ENCODE measurements at places on chromosomes 3 and 15.

DNA sequence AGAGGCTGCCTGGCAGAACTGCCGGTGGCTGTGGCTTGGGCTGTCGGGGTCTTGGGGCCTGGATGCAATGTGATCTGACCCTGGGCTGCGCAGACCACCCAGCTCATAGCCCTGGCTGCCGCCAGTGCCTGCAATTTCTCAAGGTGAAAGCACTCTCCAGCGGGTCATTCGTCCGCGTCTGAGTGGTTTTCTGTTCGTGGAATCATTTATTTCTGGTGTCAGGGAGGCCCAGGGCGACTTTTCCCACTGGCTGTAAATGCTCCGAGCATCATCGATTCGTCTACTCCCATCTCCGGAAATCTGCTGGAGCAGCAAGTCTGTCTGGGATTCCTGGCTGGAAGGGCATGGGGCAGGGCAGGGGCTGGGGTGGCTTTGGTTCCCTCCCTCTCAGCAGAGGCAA lies 40.6 kb upstream of the ADPGK start:
- DNase-seq, result no peak

GRCh38 chr3:159273608-159274007 lies 471.8 kb downstream of the MFSD1 start:
- DNase-seq, result peak; percentile 22

- no peak for DNase-seq
These were observed 9.2 kb downstream of the SH2D7 start for GRCh38 chr15:78101423-78102105.

- DNase-seq, result no peak
These were observed 766.8 kb downstream of the TBL1XR1 start for GRCh38 chr3:176430244-176431037.

DNA sequence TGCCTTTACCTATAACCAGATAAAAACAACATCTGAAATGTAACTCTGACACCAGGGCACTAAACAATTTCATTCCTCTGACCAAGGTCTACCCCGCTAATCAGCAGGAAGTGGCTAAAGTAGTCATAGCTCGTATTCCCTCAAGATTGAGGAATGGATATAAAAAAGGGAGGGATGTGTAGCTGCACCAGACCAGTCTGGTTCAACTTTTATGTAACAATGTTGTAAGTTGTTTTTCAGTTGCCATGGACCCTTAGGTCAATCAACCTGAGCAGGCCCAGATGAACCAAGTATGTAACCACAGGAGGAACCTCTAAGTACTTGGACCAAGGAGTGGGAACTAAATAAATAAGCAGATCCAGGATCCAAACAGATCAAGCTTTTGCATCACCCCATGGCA lies 28.4 kb upstream of the IFT57 start:
- no peak for DNase-seq

- no peak for DNase-seq
These were observed 35.0 kb upstream of the NEDD4 start for GRCh38 chr15:56028430-56028829.

DNA sequence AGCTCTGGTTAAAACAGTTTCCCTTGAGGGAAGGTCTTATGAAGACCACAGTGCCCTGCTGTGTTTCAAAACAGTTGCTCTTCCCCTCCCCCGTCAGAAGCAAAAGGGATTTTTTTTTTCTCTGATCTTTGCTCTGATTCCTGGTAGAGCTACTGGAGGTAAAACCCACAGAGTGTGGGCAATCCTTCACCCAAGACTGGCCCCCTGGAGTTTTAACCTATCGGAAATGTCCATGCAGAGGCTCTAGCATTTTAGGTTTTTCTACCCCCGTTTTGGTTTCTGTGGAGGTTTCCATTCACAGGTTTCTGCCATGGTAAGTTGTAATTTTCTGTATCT lies 27.7 kb downstream of the GRM2 start:
- no peak for DNase-seq

DNA sequence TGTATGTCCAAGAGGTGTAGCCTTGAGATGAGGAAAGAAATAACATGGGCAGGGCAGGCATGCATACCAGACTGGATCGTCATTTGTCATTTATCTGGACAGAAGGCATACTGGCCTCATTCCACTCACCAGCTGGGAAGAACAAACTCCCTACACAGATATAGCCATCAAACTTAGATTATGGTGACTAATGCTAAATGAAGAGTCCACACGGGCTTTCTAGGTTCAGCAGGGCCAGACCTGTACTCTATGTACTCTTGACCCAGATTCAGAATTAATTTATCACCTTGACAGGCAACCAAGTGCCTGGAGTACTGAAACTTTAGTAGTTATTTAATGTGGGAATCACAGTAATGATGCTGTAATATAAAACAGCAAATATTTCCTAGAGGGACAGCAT lies 164.3 kb upstream of the IL12A start:
- no peak for DNase-seq

GRCh38 chr3:120355486-120355885 lies 6.3 kb upstream of the LRRC58 start:
- DNase-seq, result no peak

DNA sequence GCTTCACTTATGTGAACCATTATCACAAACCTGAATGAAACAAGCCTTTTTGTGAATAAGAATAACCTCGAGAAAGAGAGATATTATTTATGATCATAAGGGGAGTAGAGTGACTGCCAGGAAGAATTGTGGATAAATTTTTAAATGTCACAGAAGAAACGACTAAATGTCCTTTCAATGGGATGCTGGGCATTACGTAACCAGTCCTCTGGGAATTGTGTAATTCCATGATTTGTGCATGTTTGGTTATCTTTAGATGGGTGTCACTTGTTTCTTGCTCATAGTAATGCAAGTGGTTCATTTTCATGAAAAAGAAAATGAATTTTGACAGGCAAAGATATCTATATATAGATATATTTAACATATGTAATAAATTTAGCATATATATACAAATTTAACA lies 379.5 kb upstream of the AGTR1 start:
- no peak for DNase-seq

DNA sequence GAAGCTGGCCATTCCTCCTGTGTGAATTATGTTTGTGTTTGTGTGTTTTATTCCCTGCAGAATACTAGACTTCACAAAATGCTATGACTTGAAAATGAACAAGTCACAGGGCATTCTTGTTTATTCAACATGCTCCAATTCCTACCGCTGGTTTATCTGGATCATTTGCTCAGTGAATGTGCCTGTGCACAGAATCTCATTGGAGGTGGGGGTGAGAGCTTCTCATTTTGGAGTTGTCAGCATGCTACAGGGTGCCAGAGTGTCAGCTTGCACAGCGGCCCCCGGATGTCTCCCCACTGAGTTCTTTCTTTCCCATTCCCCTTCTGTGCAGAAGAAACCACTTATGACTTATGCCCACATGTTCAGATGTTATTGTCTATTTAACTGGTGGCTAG lies 428.7 kb downstream of the ROBO2 start:
- no peak for DNase-seq

- DNase-seq, result no peak
These were observed 29.8 kb downstream of the GNB4 start for GRCh38 chr3:179421500-179421899.

DNA sequence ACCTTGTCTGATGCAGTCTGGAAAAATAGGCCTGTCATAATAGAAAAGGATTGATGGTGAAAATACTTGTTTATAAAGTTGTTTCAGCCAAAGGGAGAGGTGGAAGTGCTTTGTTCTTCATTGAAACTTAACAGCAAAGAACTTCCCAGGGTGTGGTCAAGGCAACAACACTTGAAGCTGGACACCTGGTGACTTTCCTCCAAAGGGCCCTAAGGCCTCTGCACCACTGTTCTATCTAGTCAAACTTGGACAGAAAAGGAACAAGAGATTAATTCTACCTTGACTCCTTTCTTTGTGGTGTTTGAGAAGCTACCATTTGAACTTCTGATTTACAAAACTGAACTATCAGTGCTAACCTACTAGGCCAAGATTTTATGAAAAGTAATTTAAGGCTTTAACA lies 102.0 kb downstream of the CMSS1 start:
- DNase-seq, result no peak

- DNase-seq, result no peak
These were observed 64.7 kb downstream of the ATP1B3 start for GRCh38 chr3:141941093-141941492.

GRCh38 chr3:43773273-43774094 lies 82.7 kb downstream of the ABHD5 start:
- no peak for DNase-seq

DNA sequence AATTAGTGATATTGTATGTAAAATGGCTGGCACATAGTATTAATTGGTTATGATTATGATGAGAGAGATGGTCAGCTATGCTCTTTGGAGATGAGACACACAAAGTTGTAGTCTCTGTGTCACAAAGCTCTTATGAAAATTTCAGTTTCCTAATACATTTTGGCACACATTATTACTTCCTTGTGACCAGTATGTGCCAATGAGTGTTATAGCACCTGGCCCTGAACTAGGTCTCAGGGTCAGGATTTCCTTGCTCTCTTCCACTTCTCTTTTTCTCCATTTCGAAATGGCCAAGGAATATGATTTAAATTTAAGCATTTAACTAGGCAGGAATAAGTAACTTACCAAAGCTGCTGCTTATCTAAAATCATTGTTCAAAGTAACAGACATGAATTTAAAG lies 28.0 kb downstream of the TIPARP start:
- no peak for DNase-seq

- DNase-seq, result no peak
These were observed 121.3 kb upstream of the WNT5A start for GRCh38 chr3:55608301-55608937.

- no peak for DNase-seq
These were observed 799 bp downstream of the ABI3BP start for GRCh38 chr3:100992231-100993012.

- no peak for DNase-seq
These were observed 15.4 kb upstream of the BTLA start for GRCh38 chr3:112514527-112515128.

GRCh38 chr3:123694366-123695087 lies 109.7 kb upstream of the HACD2 start:
- DNase-seq, result no peak

DNA sequence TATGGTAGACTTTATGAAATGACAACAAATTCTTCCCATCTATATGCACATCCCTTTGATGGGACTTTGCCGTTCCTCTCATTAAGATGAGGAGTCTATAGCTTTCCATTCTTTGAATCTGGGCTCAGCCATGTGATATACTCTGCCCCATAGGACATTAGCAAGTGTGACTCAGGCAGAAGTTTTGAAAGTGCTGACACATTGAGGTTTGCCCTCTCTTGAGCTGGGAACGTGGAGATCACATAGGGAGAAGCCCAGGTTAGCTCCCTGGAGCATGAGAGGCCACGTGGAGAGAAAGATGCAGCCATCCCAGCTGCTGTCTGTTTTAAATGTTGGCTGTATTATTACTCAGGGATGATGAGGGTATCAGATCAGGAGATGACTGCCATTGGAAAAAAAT lies 67.7 kb upstream of the OXTR start:
- DNase-seq, result no peak

GRCh38 chr15:60814062-60814461 lies 335.1 kb upstream of the ICE2 start:
- DNase-seq, result no peak

DNA sequence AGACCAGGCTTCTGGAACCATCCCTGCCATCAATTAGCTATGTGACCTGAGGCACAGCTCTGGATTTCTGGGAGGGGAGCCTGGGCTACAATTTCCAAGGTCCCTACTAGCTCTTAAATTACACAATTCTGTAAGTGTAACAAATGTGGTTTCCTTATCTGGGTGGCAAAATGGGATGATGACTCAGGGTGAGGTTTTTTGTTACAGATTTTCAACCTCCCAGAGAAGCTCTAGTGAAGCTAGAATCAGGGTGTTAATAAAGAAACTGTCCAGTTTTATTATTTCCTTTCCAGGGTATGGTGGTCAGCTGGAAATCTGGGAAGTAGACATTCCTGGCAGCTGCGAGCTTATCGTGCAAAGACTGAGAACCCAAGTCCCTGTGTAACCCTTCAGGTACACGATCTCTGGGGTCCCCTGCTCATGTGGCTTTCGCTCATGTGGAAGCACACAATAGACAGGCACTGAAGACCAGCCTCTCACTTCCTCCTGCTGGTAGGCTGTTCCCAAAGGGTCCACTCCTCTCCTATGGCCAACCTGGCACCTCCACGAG lies 7.3 kb downstream of the RAB27A start:
- DNase-seq, result no peak

DNA sequence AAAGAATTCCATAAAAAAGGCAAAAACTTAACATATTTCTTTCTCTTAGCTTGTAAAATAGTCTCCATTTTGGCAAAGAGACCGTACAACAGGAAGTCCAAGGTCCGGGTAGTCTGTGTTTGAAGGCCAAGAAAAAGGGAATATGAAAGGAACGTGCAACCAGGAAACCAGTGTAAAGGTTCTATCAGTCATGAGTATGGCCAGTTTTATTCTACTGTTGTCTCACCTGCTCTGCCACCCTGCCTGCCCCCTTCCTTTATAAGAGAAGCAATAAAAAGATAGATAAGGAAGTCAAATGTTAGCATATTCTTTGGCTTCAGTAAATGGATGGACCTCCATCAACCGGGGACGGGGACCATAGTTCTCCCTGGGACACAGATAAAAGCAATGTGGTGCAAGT lies 370.6 kb upstream of the ROBO2 start:
- no peak for DNase-seq

GRCh38 chr15:96869790-96870189 lies 539.3 kb downstream of the NR2F2 start:
- DNase-seq, result no peak

GRCh38 chr15:98397419-98397818 lies 250.9 kb upstream of the IGF1R start:
- no peak for DNase-seq

Measured in iPS DF 6.9 (cell line).